T-helper 17 cell (primary cell): ENCODE measurements at places on chromosomes 11 and 22.

DNA sequence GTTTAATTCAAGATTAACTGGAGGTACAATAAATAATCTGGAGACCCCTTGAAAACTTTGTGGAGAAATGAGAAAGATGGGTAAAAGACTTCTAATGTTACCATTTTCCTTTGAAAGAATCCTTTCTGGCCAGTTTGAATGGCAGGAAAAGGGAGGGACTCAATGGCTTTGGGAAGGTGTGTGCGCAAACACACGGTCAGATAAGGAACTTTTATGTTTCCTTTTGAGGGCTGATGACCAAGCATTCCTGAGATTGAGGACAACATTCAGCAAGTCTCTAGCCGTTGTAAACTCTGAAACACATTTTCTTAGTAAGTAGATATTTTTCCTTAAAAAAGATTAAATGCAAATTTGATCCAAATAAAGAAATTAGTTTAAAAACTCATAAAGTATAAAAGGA is 909.7 kb upstream of the TENM4 start:
- DNase-seq = no peak

GRCh38 chr22:19216579-19216978 is 38.0 kb upstream of the SLC25A1 start:
- no peak for DNase-seq

DNA sequence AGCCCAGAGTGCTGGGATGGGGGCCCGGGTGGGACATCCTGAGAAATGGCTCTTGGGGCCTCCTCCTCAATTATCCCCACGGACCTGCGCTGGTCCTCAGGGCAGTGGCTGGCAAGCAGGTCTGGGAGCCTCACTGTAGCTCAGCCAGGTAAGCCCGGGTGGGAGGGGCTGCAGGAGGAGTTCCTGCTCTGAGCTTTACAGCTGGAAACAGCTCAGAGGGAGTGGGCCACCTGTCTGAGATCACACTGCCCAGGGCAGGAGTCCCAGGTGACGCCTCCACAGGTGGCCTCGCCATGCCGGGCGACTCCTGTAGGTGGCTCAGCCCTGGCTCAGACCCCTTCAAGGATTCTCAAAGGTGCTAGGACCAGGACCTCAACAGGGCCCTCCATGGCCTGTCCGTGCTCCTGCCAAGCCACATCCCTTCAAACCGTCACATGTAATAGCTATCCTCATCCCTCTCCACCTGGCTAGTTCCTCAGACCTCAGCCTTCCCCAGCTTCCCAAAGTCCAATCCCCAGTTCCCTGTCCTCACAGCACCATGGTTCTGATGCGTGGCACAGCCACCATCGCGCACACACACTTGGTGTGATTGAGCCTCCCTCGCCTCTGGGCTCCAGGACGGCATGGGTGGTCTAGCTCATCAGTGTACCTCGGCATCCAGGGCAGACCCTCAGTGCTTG is 3.6 kb upstream of the TSSK2 start:
- DNase-seq = no peak

DNA sequence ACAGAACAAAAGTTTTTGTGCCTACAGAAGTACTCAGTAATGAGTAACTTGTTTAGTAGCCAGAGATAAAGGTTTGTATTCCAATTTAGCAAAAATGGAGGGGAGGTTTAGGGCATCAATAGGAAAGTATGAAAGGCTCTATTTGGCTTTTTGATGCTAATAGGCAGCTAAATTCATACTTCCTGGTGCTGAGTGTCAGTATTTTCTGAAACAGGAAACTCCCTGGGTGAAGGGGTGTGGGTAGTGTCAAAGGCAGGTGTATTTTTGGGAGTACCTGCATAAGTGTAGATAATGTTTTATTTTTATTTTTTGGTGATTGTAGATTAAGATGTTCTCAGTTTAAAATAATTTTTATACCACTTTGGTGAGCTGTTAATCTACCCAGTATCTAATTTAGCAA is 29.3 kb upstream of the MMP7 start:
- DNase-seq = no peak

DNA sequence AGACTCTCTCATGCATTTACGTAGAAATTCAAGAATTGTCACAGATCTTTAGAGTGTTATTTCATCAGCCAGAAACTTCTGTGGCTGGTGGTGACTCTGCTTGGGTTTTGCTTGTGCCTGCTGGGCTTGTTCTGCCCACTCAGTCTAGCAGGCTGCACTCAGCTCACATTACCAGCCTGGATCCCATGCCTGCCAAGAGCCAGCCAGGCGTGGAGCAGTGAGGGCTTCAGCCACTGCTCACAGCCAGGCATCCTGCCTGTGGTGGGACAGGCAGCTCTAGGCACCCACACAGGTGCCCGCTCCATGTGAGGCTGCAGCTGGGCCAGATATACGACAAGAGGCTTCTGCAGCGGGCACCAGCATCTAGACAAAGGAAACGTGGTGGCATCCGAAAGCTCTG is 1213.3 kb upstream of the RAG2 start:
- DNase-seq = no peak

DNA sequence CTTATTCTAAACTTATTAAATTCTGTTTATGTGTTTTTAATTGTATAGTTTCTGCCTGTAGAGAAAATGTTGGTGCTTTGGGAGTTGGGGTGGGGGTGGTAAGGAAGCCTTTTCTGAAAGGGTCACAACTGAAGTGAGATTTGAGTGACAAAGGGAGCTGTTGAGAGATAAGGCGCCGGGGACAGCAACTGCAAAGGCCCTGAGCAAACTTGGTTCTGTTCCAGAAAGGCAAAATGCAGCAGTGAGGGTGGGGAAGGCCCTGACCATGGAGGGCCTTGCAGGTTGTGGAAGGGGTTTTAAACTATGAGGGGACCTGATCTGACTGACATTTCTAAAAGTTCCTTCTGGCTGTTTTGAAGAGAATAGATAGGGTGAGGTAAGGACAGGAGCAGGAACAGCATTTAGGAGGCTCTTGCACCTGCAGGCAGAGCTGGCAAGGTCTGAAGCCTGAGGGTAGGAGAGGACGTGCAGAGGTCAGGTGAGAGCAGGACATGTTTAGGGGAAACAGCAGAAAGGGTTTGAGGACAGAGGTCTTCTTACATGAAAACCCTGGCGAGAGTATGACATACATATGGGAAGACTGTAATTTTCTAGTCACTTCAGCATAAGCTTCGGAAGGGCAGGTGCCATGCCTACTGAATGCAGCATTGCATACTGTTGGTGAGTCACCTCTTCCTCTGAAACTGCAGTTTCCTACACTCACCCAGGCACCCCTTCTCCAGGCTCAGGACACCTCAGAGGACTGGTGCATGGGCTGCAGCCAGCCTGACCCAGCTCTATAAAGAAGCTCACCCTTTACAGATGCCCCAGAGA is 190.7 kb downstream of the SNX19 start:
- no peak for DNase-seq

DNA sequence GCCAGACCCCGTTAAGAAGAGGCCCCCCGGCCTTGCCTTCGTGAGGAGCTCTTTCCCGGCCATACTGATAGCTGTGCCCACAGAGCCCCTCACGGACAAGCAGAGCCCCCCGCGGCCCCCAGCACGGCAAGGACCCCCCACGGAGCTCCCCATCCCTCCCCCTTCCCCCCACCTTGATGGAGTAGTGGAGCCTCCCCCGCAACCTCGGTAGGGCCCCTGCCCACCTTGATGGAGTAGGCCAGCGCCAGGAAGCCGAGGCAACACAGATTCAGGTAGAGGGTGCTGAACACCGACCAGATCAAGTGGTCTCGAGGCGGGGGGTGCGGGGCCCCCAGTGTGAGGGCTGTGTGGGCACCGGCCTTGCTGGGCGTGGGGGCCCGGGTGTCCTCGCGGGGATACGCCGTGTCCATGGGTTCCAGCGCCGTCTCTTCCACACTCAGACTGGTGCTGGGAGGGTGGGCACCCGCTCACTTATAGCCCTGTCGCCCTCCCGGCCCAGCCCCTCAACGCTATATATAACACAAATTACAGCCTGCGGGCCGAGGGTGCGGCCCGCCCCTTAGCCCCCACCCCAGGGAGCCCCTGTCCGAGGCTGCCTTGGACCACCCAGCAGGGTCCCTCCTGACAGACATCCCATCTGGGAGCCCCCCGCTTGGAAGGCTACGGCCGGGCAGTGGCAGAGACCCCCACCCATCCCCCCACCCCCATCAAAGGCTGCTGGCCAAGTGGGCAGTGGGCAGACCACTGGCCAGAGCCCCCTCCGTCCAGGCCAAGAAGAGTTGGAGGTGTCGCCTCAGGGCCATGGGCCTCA is at the start of gene IFITM5:
TSS of gene IFITM5 (minus strand) at position 446 of the 811 bp plus-strand sequence. CDS start at position 410, 36 bp downstream.
- DNase-seq = no peak

- DNase-seq = no peak
Observed at GRCh38 chr22:40332319-40332781, 13.9 kb upstream of the ADSL start.

GRCh38 chr22:46663436-46664100 is 43.4 kb downstream of the GRAMD4 start:
- DNase-seq = no peak

- no peak for DNase-seq
Observed at GRCh38 chr11:31810779-31811647, at the start of gene PAX6. Gene PAX6 (minus strand): TSS chr11:31811322. CDS start chr11:31806411, 4,911 bp downstream.

GRCh38 chr22:22593964-22594656 is 35.0 kb upstream of the PRAME start:
- no peak for DNase-seq

DNA sequence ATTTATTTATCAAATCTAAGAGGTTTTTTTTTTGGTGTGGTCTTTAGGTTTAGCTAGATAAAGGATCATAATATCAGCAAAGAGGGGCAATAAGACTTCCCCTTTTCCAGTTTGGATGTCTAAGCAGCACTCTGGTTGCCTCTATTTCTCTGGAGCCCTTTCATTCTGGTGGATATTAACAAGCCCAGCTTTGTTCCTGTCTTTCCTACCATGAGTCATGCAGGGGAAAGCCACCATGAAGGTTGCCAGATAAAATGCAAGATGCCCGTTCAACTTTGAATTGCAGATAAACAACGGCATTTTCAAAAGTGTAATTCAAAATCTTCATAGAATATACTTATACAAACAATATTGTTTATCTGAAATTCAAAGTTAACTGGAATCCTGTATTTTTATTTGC is 143.6 kb downstream of the ADAMTS15 start:
- DNase-seq = no peak

GRCh38 chr11:21481255-21481654 is 711.6 kb upstream of the ANO5 start:
- DNase-seq = no peak

GRCh38 chr11:69321877-69322361 is 28.0 kb downstream of the MYEOV start:
- no peak for DNase-seq

- no peak for DNase-seq
Observed at GRCh38 chr22:21032037-21032867, at the start of gene SLC7A4. Gene SLC7A4 (minus strand): TSS chr22:21032561. CDS start chr22:21031812, 749 bp downstream.

- no peak for DNase-seq
Observed at GRCh38 chr11:45149483-45150056, 3.1 kb downstream of the PRDM11 start.

GRCh38 chr11:92929653-92930052 is 39.8 kb upstream of the MTNR1B start:
- no peak for DNase-seq

DNA sequence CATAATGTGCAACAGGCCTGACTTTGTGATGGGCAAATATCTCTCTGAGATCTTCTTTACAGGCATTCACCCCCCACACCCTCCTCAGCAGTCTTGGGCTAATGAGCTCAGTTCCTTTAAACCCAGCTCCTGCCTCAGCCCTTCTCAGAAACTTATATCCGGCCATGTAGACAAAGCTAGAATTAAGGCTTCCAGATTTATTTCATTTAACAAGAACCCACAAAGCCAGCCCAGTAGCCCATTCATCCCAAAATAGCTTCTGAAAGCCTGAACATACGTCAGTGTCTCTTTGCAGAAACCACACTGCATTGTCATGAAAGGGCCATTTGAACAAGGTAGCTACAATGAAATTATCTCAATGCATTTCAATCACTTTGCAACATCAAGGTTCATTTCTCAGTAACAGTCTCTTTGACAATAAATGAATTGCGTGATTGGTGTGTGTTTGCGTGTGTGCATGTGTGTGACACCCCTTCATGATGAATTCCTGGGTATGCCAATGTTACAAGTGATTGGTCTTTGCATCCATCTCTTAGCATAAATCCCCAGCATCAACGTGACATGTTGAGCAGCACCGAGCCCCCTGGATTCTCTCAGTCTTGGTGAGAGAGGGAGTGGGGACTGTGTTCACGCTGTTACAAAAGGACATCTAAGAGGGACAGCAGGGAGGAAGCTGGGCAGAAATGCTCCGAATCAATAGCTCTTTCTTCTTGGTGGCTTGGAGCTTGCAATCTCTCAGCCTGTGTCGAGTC is 299.6 kb downstream of the KIRREL3 start:
- DNase-seq = no peak

DNA sequence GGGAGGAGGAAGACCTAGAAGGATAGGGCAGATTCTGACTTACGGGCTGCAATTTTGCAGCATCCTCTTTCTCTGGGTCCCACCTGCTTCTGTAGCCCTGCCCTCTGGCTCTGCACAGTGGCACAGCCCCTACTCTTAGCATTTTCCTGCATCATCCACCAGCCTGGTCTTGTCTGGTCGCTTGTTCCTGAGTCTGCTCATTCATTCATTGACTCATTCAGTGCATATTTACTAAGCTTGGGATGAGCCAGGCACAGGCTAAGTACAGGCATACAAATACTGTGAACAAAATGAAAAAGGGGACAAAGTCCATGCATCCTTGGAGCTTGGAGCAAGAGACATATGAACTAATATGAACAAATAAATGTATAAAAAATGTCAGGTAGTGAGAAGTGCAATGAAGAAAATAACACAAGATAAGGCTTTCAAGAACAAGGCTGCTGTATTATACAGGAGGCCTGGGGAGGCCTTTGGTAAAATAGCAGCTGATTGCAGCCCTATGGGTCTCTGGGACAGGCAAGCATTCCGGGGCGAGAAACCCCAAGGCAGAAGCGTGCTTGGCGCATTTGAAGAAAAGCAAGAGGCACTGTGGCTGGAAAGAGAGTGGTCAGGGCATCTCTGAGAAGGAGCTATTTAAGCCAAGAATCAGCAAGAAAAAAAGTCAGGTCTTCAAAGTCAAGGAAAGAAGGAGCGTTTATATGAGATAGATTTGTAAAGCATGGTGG is 108.0 kb upstream of the ALX4 start:
- no peak for DNase-seq

DNA sequence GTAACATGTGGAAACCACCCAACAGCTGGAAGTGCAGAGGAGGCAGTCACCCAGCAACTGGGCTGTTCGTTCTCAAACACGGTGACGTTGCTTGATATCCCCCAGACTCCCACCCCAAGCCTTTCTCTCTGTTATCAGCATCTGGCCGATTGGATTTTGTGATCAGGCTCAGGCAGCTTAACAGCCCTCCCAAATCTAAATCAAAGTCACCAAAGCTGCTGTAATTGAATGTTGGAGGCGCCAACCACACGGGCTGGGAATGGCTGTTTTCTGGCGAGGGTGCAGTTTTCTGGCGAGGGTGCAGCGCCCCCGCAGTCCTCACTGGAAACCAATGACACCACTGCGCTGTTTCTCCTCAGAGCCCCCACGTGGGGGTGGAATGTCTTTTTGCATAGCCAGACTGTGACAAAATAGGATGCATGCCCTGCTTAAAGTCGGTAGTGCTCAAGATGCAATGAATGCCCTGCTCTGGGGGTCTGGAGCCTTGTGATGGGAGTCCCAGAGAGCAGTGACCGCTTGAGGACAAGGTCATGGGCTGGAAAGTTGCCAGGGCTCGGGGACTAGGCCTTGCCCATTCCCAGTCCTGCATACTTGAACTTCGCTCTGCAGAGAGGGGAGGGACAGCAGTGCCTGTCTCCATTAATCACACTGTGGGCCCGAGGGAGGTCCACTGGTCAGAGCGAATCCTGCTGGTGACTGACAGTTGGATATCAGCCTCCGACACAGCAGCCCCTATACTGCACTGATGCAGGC is 105.3 kb downstream of the MORC2 start:
- no peak for DNase-seq

GRCh38 chr11:45092901-45093760 is 53.3 kb upstream of the PRDM11 start:
- no peak for DNase-seq
